LoVo (cell line): ENCODE measurements at places on chromosomes 7 and 10.
A peak's percentile ranks its signal among the peaks of the same experiment; 100 is the strongest.

DNA sequence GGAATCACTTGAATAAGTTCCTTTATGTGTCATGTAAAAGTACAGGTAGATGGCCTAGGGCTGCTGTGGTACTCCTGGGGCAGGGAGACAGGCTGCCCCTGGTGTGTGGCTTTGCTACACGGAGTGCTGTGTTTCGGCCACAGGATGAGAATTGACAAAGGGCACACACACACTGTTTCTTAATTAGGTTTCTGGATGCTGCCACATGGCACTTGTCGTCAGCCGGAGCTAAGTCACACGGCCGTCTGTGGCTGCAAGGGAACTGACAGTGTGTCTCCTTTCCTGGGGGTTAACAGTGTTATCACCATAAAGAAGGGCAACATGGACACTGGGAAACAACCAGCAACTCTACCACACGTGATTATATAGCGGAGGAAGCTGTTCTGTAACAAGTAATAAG lies 55.7 kb upstream of the CREB5 start:
- DNase-seq = no peak

DNA sequence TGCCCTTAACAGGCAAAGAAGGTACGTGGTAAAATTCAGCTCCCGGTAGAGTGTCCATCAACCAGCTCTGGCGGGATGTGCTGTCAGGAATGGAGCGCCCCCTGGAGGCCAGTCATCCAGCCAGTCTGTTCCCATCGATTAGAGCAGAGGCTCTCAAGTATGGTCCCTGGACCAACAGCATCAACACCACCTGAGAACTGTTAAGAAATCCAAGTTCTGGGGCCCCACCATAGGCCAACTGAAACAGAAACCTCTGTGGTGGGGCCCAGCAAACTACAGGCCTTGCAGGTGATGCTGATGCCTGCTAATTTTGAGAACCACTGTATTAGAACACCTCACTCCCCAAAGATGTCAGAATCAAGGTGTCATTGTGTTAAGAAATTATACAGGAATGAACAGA lies 109.2 kb downstream of the DPY19L1 start:
- DNase-seq = peak; percentile 46

DNA sequence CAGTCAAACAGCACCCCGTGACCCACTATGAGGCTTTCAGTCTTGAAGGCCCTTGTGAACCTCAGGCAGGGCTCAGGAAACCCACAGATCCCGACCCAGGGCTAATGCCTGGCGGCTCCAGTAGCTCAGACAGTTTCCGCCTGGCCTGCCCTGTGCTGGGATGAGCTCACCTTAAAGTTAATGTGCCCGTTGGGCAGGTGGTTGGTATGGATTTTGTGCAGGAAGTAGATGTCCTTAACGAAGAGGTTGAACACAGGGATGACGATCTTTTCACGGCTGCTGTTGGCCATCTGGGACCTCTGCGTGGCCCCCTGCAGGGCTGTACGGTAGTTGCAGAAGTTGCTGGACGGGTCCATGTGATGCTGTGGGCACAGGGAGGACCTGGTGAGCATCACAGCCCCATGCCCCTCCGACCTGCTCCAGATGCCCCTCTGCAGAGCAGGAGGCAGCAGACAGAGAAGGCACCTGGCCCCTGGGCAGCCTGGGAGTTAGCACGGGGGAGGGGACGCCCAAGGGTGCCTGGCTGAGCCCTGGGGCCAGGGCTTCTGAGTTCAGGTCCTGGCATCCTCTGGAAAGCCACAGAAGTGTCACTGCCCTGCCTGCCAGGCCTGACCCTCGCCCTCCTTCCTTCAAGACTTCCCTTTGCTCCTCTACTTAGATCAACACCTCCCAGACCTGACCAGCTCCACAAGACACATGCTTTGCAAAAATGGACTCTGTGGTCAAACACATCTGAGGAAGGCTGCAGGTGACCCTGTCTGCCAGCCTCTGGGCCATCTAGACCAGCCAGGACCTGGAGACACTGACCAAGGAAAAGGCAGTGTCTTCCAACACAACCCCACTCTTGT lies 59.8 kb downstream of the CSGALNACT2 start:
- DNase-seq = no peak

- peak; percentile 25 for DNase-seq
Observed at GRCh38 chr7:129066290-129067131, 11.6 kb upstream of the TNPO3 start.

GRCh38 chr7:10977113-10977512 lies 3.4 kb downstream of the PHF14 start:
- DNase-seq = no peak

GRCh38 chr10:7846591-7846990 lies 28.3 kb downstream of the TAF3 start:
- DNase-seq = no peak
